M059J (cell line): ENCODE measurements at places on chromosomes 6 and 20. TPM values are rescaled to one million over a fixed set of nuclear protein-coding genes. Genes with fewer than 3 reads are reported as not detected.

GRCh38 chr20:59738851-59739250 lies 134.5 kb downstream of the PHACTR3 start:
- no peak for DNase-seq

GRCh38 chr6:106637717-106638341 lies 8.5 kb downstream of the QRSL1 start:
- DNase-seq = no peak

- DNase-seq = no peak
Observed at GRCh38 chr6:139641376-139641775, 266.9 kb upstream of the CITED2 start.

DNA sequence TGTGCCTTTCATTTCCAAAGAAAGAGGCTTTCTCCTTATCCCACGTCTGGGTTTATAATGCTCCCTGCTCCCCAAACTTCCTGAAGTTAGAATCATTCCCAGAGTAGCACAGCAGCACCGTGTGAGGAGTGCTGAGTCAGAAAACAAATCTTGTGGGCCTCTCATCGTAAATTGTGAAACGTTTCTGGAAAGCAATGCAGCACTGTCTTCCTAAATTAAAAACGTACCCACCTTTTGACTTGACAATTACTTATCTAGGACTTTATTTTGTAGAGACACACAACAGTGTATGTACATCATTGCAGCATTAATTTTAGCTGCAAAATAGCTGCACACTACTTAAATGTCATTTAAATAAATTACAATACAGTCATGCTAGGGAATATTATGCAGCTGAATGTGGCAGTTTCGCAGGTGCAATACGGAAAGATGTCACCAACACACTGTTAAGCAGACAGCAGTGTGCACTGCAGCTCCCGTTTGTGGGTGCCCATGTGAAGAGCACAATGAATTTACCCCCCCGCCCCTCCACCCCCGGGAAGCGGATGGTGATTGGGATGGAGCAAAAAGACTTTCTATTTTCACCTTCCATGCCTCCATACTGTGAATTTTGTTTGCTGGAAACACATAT lies 30.8 kb downstream of the RRBP1 start:
- no peak for DNase-seq

DNA sequence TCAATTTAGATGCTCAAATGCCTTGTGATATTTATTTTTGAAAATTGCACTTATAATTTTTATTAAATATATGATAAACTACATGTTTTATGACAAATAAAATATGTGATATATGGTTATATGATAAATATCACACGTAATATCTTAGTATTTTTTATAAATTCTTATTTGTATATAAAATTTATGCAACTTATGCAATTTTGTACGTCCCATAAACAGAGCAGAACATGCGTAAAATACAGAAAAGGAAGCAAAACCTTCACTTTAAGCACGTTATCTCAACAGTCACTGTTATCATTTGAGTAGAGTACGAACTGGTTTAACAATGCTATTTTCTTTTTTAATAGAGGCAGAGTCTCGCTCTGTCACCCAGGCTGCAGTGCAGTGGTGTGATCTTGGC lies 15.7 kb upstream of the ADRM1 start:
- no peak for DNase-seq

DNA sequence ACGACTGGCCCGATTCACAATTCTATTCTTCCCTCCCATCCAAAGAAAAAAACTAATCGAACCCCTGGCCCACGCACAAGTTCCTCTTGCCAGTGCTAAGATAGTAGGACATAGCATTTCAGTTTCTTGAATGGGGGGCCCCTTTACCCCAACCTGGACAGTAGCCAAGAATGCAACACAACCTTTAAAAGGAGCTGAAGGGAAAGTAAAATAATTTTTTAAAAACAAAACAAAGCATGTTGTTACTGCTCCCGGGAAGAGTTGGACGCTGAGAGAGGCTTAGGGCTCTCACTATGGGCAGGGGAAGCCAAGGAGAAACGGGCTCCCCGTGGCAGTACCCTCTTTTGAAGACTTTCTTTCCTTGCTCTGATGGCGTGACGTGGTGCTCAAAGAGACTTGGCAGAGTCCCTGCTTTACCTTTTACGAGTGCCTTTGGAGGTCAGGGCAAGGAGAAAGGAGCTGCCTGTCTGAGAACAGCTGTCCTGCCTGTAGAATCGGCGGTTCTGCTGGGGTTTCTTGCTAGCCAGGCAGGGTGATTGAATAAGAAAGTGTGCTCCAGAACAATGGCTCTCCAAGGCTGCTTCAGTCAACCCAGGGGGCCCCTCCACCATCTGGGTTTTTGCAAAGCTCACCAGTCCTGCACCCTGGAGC lies 5.8 kb downstream of the TFAP2C start:
- peak; percentile 51 for DNase-seq

DNA sequence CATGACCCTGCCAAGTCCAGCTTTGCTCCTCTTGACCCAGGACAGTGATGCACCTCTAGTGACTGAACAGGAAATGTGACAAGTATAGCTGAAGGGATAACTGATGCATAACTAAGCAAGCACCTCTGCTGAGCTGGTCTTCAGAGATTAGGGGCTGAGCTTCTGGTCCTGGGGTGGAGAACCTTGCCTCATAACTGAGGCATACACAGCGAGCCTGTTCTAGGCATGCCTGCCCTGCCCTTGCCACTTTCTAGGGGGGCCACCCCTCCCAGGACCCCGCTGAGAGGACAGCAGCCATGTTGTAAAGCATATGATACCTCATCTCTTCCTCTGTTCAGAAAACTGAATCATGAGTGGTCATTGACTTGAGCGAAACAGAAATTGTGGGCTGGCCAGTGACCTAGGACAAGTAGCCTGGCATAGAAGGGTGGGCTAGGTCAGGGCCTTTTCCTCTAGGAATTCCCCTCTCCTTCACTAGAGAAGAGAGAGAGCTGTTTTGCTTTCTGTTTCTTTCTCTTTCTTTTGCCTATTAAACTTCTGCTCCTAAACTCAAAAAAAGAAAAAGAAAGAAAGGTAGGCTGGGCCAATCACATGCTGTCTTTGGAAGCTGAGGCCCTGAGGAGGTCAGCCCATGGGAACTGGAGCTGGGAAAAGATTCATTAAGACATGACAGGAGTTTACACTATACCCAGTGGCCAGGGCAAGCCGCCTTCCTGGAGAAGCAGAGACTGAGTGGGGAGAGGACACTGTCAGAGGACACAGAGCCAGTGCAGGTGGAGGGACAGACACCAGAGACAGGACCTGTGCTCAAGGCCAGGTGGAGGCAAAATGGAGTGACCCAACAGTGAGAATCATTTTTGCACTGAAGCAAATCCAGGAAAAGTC lies 23.1 kb downstream of the ALDH5A1 start:
- no peak for DNase-seq

DNA sequence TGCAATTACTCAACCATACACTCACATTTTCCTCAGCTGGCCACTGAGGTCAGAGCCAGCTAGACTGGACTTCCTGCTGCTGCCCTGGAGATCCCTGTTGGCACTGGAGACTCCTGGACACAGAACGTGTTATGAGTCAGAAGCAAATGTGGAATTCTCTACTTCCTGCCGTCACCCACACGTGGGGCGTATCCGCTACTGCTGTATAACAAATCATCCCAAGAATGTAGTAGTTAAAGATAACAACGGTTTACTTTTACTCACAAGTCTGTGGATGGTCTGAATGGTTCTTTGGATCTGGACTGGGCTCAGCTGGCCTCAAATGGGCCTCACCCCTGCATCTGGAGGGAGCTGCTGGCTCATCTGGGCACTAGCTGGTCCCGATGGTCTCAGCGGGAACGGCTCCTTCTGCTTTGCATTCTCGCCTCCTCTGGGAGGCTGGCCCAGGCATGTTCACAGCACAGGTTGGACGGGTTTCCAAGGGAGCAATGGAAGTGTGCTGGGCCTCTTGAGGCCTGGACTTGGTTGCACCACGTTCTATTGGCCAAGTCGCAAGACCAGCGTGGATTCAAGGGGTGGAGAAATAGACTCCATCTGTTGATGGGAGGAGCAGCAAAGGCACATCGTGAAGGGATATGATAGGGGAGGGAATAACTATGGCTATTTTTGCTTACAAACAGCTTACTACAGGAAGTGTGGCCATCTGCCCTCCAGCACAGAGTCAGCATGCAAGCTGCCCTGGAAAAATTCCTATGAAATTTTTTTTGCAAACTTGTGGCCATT lies 118.5 kb downstream of the SNX5 start:
- DNase-seq = peak; percentile 100

GRCh38 chr6:80077067-80077466 lies 29.4 kb upstream of the BCKDHB start:
- DNase-seq = no peak

- no peak for DNase-seq
Observed at GRCh38 chr6:51218181-51218580, 399.5 kb downstream of the TFAP2B start.

Gene ADAT2
- 2.7 and 6.2 TPM in 2 replicates for total RNA-seq

Gene PAX1
- total RNA-seq = not detected in 2 replicates

Gene MAFB
- total RNA-seq = 4.2 and 7.4 TPM in 2 replicates

Gene HLA-DRB1
- total RNA-seq = 0.17 TPM in 1 of 2 replicates, not detected in the other

Gene SIRPA
- 25.1 and 42.4 TPM in 2 replicates for total RNA-seq
